Stromal cell of bone marrow (primary cell): ENCODE measurements at places on chromosomes 13 and 19.

- no peak for DNase-seq
These were observed 131.4 kb upstream of the ARGLU1 start for GRCh38 chr13:106699311-106699710.

- DNase-seq: no peak
These were observed 505 bp downstream of the ZSWIM4 start for GRCh38 chr19:13795595-13796300.

- DNase-seq: peak; percentile 43
These were observed 2743.3 kb upstream of the PCDH20 start for GRCh38 chr13:64158908-64159307.

GRCh38 chr13:62524061-62524460, 1108.4 kb upstream of the PCDH20 start:
- no peak for DNase-seq

DNA sequence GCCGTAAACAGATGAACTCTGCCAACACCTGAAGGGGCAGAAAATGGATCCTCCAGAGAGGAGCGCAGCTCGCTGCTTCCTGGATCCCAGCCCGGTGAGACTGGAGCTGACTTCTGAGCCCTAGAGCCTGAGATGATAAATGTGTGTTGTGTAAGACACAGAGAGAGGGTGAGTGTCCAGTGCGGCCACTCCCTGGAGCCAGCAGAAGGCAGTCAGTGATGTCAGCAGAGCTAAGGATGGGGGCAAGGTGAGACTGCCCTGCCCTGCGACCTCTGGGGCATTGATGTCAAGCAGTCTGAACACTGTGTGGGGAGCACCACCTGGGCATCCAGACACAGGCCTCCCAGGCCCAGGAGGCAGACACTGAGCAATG, 9.7 kb upstream of the SLC35E1 start:
- no peak for DNase-seq
